ENCODE measurements at places on chromosomes 16 and 17.

DNA sequence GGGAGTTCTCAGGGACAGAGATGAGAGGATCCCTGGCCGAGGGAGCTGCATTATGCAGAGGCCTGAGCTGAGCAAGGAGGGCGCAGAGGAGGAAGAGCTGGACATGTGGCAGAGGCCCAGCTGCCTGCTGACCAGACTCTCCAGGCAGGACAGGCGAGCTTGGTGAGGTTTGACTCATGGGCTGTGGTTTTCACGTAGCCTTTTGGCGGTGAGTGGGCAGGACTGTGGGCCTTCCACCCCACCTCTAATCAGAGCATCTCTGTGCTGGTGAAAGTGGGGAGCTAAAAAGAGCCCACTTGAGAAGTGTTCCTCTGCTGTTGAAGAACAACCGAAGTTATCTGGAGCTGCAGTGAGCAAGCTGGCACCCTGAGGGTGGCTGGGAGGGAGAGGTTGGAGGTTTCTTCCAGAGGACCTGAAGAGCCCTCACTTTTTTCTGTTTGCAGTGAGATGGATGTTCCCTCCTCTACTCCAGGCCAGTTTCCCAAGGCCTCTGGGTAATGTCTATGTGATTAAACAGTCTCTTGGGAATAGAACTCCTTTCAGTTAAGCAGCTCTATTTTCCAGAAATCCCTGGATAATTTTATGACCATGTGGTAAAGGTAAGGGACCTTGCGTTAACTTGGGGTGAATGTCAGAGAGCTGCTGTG is 11.9 kb downstream of the EPN2 start:
- peak; percentile 89 for DNase-seq

DNA sequence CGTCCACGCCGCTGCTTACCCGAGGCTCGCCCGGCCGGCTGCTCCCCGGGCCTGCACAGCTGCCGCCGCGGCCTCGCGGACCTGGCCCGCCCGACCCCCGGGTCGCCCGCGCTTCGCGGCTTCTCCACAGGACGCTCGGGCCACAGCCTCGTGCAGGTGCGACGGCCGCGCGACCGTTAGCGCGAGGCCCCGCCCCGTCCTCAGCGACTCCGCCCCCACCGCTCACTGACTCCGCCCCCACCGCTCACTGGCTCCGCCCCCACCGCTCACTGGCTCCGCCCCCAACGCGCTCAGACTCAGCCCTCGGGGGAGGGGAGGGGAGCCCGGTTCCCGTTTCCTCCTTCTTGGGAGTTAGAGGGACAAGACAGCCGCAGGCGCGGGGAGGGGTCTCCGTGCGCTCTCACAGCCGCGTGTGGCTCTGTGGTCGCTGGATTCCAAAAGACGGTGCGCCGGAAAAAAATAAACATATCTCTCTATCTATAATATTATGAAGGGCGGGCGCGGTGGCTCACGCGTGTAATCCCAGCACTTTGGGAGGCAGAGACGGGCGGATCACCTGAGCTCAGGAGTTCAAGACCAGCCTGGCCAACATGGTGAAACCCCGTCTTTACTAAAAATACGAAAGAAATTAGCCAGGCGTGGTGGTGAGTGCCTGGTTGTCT is at the start of gene MEIOB:
Gene MEIOB (minus strand): TSS at position 191 of the 662 bp plus-strand sequence. CDS start 3,989 bp downstream, outside the sequence.
- DNase-seq: no peak

DNA sequence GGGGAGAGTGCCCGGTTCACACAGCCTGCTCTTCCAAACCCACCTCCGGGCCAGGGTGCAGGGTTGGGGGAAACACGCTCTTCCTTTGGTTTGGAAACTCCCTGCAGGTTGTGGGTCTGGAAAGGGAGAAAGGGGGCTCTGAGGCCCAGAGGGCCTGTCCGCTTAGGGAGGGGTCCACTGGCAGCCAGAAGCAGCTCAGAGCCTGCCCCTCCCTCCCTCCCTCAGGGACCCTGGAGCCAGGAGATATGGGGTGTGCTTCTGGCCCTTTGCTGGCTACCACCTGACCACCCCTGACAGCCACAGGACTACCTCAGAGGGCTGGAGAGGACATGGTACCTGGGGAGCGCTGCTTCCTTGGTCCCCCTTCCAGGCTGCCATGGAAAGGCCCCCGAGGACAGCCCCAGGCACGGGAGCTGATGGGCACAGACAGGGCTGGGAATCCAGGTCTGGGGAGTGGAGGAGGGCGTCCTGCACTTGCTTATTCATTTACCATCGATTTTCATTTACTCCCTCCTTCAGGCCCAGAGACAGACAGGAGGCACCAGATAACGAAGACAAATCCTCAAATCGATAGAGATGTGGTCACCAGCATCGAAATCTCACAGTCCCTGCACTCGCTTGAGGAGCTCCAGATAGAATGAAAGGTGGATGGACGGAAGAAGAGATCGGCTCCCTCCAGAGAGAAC is 48.4 kb upstream of the DOC2B start:
- no peak for DNase-seq

GRCh38 chr17:1447052-1447451 is 9.0 kb downstream of the CRK start:
- no peak for DNase-seq

DNA sequence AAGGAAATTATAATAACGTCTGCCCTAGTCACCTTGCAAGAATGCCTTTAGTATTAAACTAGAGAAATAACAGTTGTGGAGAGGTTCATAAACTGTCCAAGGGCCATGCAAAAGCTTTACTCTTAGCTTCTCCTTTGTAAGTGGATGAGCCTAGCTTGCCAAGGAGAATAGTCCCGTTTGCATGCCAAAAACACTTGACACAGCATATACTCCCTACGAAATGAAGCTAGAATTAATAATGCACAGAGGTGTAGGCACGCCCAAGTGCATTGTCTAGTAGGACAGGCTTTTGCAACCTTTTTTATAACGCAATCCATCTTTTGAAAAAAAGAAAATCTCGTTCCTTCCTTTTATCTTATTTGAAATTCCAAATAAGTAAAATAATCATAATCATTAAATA is 12.8 kb upstream of the CDRT4 start:
- DNase-seq: no peak

GRCh38 chr16:1877089-1877488 is 5.1 kb upstream of the MEIOB start:
- no peak for DNase-seq

GRCh38 chr17:65558683-65559460 is 2.6 kb downstream of the AXIN2 start:
- no peak for DNase-seq

DNA sequence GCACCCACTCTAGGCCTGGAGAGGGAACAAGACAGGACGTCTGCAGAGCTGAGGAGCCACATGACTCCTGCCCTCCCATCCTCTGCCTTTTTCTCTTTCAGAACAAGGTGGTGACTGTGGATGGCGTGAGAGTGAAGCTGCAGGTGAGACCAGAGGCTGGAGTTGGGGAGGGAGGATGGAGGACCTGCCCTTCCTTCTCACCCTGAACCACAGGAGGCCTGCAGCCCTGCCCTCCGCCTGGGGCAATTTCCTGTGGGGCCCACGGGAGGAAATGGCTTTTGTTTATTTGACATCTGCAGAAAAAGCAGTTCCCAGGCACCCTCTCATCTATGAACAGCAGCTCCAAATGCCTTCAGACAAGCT is 5.1 kb downstream of the RAB37 start:
- DNase-seq: peak; percentile 59

DNA sequence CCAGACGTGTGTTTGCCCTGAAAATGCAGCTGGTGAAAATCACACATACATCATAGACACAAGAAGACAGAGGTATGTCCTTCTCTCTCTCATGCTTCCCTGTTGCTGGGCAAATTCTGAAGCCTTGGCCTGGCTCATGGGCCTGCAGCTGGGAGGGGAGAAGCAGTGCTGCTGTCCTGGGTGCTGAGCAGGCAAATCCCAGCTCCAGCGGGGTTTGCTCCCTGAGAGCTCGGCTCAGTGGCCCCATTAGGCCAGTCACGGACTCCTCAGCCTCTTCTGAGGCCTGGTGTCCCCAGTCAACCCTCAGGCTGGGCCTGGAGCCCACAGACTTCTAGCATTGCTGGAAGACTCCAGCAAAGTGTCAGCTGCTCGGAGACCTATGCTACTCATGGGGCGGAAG is 11.7 kb downstream of the RHBDL3 start:
- peak; percentile 33 for DNase-seq

- DNase-seq: peak; percentile 59
These were observed 13.1 kb downstream of the LYRM9 start for GRCh38 chr17:27879987-27880608.

DNA sequence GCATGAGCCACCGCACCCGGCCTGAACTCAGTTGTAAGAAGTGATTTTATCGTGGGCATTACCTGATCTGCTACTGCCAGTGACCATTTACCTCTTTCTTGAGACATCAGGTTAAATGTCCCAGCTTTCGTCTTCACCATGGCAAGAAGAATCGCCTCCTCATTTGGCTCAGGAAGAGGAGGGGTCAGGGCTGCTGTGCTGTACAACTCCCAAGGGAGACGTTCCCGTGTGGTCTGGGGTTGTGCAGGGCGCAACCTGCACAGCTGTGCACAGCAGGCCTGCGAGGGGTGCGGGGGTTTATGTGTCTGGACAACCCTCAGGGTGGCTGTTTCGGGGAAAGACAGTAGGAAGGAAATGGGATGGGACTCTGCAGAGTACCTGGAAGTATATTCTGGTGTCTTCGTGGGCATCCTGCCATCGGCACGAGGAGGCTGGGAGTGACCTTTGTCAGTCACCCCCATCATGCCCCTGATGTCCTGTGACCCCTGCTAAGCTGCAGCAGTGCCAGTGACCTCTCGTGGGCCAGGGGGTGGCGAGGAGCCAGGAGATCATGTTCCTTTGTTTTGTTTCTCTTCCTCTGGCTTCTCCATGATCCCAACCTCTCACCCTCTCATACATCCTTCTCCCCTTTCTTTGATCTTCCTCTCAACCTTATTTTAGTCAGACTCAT is 27.3 kb downstream of the CIBAR2 start:
- no peak for DNase-seq

DNA sequence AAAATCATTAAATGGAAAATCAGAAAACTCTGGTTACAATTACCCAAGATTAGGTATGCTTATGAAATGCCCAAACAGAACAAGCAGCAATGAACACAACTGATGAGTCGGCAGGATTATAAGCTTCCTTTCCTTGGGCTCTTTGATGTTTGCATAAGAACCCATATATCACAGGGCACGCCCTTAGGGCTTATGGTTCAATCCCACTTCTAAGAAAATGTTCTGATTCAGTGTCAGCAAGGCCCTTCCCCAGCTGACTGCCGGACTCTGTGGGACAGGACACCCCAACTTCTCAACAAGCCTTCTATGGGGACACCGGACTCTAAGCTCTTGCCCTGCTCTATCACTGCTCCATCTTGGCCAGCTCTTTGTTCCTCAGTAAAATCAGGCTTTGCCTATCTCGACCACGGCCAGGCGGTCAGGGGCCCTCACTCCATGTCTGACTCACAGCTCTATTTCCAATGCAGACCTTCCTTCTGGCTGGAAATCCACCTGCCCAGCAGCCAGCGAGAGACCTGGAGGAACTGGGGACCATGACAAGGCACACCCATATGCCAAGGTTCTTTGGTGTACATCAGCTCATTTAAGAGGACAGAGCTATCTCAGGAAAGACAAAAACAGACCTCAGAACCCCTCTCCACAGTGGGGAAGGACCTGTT is 26.8 kb downstream of the LITAFD start:
- DNase-seq: peak; percentile 24

GRCh38 chr17:27622986-27623385 is 8.0 kb upstream of the LGALS9 start:
- no peak for DNase-seq

- no peak for DNase-seq
These were observed 8.3 kb upstream of the NOS2 start for GRCh38 chr17:27808628-27809027.

GRCh38 chr17:4899341-4900230 is at the start of gene C17orf107:
C17orf107 (plus strand) TSS chr17:4899536; CDS start chr17:4899763, 227 bp downstream.
- no peak for DNase-seq

- no peak for DNase-seq
These were observed 299.4 kb downstream of the CPPED1 start for GRCh38 chr16:12504312-12504711.

GRCh38 chr16:48511071-48511540 is 98.9 kb downstream of the N4BP1 start:
- DNase-seq: peak; percentile 32

- DNase-seq: peak; percentile 83
These were observed 6.7 kb upstream of the HIGD1B start for GRCh38 chr17:44840936-44841335.

DNA sequence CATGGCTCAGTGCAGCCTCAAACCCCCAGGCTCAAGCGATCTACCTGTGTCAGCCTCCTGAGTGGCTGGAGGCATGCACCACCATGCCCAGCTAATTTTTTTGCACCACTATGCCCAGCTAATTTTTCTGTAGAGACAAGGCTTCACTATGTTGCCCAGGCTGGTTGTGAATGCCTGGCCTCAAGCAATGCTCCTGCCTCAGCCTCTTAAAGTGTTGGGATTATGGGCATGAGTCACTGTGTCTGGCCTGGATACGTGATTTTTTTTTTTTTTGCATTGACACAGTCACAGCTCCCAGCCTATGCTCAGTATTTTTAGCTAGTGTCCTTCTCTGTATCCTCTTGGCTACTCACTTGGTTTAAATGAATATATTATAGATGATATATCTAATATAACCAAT is 377.0 kb upstream of the TNRC6C start:
- DNase-seq: peak; percentile 85

Data from M059J (cell line).